Stimulated activated CD4-positive, alpha-beta T cell treated with anti-CD3 and anti-CD28 coated beads, Interleukin-4, amount 100 ng/mL, for 24 hours (primary cell): ENCODE measurements at places on chromosomes 5 and 9.

DNA sequence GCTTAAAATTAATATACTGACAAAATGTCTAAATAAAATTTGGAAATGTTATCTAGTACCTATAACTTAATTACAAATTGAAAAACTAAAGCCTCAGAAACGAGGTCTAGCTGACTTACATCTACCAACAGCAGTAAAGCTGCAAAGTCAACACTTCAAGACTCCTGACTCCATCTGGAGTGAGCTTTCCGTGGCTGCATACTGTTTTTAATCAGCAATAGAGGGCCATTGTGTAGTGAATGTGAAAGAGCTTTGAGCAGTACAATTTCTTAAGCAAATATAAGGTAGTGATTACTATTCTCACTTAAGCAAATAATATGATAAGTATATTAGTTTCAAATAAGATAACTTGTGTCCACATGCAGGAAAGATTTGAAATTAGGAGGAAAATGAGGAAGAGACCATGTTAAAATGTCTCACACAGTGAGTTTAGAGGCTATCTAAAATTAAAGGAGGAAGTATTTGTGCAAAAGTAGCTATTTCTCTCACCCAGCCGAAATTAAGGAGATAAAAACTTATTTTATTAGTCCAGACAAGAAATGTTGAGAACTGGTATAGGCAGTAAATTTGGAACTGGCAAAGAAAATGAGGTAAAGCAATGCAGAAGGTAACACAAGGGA is 6.4 kb downstream of the SPINK6 start:
- DNase-seq: no peak

DNA sequence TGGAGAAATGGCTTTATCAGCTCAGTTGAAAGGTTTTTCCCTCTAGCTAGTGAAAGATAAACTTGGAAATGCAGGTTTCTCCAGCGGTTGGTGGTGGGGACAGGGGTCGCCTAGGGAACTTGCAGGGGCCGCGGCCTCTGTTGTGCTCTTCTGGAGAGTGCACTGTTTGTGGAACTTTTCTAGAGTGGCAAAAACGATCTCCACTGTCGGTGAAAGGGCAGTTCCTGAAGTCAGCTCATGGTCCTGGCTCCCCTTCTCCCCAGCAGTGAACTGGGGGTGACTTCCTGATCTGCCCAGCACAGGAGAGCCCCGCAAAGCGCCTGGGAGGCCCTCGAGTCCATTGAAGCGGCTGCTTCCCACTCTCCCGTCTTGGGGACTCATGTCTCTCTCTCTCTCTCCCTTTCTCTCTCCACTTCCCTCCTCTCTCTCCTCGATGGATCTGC is 3.2 kb downstream of the IRX1 start:
- DNase-seq: no peak

- no peak for DNase-seq
Measured at GRCh38 chr9:129583308-129584038, 37.4 kb downstream of the C9orf50 start.

GRCh38 chr9:78386773-78387172 is 89.8 kb downstream of the PSAT1 start:
- DNase-seq: no peak

- no peak for DNase-seq
Measured at GRCh38 chr9:69385581-69386033, 60.6 kb downstream of the ENTREP1 start.

DNA sequence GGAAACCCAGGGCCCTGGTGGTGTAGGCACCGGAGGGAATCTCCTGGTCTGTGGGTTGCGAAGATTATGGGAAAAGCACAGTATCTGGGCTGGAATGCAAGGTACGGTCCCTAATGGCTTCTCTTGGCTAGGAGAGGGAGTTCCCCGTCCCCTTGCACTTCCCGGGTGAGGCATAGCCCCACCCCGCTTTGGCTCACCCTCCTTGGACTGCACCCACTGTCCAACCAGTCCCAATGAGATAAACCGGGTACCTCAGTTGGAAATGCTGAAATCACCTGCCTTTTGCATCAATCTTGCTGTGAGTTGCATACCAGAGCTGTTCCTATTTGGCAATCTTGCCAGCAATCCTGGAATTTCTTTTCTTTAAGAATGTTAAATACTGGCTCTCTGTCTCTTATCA is 1429.1 kb downstream of the MAT2B start:
- DNase-seq: no peak

GRCh38 chr9:137751616-137752015 is 126.0 kb upstream of the CACNA1B start:
- no peak for DNase-seq

DNA sequence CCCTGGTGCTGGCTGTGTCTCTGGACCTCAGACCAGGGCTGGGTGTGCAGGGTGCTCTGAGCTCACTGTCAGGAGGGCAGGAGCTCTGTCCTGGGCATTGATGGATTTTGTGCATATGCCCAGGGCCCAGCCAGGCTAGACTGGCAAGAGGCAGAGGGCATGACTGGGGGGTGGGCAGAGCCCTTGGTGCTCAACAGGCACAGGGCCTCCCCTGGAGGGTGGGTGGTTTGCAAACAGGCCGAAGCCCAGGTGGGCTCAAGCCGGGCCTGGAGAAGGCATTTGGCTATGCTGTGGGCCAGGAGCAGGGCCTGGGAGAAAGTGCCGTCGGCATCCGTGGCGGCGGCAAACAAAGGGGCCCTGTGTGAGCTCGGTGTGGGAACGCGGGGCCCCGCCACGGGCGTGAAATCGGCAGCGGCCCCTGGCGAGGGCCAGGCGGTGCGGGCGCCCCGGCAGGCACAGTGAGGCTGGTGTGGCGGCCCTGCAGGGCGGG is 1.9 kb upstream of the NRARP start:
- no peak for DNase-seq

GRCh38 chr9:4596165-4596922 is 65.8 kb upstream of the PLPP6 start:
- peak; percentile 42 for DNase-seq

DNA sequence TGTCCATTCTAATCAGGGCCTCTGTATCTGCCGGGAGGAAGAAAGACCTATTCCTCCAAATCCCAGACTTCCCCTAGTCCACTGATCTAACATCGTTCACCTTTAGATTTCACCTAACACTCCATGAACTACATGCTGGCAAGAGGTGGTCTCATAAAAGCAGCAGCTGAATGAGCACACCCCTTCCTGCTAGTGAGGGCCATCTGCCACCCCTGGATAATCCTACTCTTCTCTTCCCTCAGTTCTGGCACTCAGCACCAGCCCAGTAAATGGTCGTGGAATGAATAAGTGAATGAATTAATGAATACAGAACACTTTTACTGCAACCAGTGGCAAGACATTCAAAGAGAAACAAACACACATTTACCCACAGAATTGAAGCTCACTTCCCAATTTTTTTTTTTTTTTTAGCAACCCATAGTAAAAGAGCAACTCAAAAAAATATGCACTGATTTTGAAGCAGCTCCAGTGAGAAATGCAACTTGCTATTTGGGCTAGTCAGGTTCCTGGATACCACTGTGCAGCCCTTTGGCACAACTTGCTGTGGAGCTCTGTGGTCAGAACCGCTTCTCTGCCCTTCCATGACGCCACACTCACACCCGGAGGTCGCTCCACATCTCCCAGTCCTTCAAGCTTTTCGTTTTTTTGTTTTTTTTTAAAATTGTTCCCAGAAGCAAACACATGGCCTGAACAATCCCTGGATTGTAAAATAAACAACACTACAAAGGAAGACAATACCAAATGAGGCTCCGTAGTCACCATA is 6.2 kb downstream of the RNF183 start:
- DNase-seq: no peak

DNA sequence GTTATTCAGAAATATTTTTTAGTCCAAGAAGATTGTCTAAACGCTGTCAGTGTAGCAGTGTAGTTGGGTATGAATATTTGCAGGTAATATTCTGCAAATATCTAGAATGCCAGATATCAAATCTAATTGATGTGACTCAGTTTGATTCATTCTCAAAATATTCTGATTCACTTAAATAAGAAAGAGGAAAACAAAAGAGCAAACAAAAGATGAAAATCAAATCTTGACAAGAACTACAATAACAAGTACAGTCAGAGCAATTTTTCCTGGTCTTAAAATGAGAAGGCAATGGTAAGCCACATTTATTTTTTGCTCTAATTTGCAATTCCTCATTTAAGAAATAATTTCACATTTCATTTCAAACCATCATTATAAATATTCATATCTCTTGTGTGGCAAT is 36.0 kb downstream of the MRPS30 start:
- DNase-seq: no peak

DNA sequence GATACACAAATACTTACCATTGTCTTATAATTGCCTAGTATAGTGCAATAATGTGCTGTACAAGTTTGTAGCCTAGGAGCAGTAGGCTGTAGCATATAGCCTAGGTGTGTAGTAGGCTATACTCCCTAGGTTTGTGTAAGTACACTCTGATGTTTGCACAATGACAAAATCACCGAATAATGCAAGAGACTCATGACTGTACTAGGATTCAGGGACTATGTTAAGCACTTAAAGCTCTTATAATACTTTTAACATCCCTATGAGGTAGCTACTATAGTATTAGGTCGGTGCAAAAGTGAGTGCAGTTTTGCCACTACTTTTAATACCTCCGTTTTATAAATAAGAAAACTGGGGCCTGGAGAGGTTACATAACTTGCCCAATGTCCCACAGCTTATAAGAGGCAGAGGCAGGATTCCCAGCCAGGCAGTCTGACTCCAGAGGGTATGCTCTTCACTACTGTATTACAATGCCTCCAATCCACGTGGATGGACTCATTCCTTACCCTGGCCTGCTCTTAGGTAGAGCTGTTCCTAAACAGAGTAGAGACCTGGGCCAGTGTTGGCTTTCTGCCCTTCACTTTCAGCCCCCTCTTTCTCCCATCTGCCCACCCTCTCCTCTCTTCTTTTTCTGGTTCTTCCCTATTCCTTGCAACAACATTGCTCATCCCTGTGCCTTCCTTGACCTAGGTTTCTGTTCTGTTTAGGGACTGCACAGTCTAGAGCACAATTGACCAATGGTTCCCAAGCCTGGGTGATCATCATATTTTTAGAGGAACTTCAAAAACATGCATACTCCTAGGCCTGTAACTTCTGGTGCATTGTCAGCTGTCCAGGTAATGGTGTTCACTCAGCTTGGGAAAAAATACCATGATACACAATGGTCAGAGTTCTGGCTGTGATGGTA is 114.0 kb downstream of the CARTPT start:
- DNase-seq: no peak

GRCh38 chr9:135584371-135584770 is 22.8 kb downstream of the PAEP start:
- DNase-seq: no peak

DNA sequence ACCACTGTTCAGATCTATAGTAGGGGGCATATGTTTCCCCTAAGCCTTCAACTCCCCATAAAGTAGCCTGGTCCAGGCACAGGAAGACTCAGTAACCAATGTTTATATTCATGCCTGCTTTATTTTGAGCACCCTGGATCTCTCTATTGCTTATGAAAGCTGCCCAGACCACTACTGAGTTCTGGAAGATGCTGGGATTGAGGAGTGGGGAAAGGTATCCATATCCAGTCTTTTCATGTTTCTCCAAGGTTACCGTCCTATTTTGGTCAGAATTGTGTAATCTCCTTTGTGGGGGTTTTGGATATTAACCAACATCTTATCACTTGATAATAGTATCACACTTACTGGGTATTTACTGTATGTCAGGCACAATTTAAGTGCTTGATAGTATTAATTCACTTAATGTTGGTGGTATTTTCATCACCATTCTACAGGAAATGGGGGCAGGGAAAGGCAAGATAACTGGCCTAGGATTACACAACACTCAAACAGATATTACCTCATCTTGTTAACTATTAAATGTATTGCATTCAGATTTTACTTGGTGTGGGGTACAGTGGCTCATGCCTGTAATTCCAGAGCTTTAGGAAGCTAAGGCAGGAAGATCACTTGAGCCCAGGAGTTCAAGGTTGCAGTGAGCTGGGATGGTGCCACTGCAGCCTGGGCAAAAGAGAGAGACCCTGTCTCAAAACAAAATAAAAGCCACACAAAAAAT is 36.3 kb downstream of the RUSC2 start:
- DNase-seq: no peak

GRCh38 chr9:127598839-127599549 is 13.1 kb upstream of the STXBP1 start:
- DNase-seq: no peak

DNA sequence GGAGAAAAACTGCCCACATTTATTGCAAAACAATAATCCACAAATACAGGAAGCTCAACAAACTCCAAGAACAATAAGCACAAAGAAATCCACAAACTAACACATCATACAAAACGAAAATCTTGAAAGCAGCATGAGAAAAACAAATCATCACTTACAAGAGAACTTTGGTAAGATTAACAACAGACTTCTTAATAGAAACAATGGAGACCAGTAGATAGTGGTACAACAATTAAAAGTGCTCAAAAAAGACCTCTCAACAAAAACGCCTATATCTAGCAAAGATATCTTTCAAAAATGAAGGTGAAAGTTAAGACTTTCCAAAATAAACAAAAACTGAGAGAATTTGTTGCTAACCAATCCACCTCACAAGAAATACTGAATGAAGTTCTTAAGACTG is 38.4 kb downstream of the CDKL3 start:
- DNase-seq: no peak

DNA sequence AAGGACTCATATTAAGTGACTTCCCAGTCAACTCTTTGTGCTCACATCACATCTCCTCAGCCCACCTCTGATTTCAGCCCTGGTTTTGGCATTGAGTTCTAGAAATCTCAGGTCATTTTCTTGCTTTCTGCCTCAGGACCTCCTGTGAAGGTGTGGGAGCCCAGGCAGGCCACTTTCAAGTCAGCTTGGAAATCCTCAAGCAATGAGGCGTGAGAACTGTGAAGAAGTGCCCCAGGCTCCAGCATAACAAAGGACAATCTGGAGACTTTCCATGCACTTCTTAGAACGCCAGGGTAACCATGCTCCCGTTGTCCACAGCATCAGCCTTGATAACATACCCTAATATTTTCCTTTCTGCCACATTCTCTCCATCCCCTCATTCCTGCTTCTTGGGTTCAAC is 131.2 kb upstream of the MAP3K1 start:
- no peak for DNase-seq

DNA sequence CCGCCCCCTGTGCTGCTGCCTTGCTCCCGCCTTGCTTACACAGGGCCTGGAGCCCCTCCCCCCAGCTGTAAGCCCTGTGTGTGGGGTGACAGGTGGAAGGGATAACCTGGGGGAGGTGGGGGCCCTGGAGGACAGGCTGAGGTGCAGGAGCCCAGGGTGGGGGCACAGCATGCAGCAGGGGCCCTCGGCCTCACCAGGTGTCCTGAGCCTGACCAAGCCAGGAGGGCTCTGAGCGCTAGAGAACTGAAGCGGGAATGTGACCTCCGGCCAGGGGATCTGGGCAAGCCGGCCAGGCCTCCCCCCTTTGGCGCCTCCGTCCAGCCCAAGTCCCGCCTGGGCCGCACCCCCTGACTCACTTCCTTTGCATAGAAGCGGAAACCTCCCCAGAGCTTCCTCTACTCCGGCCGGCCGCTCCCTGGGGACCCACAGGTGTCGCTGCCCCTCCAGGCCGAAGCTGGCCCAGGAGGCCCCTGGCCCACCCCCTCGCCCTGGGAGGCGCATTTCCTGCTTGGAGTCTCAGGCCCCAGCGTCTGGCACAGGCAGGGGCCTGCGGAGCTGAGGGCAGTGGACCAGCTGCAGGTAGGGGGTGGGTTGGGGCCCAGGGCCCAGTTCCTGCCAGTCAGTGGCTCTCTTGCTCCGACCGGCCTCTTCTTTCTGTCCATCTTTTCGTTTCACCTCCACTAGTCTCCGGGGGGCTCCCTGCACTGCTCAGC is at the start of gene TOR4A:
Gene TOR4A, plus strand, starts transcription at position 398 of the 713 bp plus-strand sequence. CDS start 964 bp downstream, outside the sequence.
- DNase-seq: no peak
